Stimulated activated CD4-positive, alpha-beta T cell treated with anti-CD3 and anti-CD28 coated beads, Interleukin-4, amount 100 ng/mL, for 1 hour (primary cell): ENCODE measurements at places on chromosomes 1 and 21.

DNA sequence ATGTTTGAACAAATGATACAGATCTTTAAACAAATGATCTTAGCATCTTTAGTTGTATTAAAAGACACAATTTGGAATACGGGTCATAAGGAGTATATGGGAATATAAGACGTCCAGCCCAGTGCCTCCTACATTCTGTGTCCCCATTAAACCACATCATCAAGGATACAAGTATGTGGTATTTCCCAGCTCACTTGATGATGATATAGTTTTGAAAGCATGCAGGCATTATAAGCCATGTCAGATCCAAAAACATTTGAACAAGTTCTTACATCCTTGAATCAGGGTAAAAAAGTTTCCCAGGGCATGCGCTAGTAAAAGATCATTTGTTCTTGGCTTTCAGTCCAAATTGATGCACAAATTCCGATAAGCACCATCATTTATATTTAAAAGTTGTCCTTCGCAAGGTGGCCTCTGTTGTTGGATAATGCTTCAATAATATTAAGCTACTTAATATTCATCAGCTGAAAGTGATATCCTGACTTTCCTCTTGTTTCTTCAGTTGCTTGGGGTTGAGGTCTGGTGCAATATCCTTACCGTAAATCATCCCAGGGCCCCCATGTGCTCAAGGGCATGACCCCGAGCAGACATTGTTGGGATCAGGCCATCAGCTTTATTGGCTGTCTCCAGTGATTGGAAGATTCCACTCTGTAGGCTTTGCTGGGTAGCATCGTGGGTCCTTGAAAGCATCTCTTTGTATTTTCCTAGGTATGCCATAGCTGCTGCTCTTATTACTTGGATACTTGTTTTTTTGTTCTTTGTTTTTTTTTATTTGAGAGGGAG, 61.8 kb downstream of the CENPF start:
- DNase-seq: no peak

DNA sequence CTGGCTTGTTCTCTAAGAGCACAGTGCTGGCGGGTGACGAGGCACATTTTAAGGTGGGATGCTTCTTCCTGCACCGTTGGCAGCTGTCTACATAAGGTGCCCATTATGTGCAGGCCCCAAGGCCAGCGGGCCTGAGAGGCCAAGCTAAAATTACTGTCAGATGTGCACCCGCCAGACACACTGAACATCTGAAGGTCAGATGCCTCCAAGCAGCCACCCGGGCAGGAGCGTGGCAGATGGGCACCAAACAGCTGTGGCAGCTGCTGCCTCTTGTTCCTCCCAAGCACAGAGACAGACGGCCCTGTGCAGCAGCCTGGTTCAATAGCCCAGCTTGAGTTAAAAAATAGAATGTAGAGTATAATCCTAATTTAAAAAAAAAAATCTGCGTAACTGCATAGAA, 211.9 kb upstream of the EDN2 start:
- no peak for DNase-seq

- DNase-seq: no peak
Measured at GRCh38 chr1:98675282-98675681, 13.8 kb downstream of the SNX7 start.

DNA sequence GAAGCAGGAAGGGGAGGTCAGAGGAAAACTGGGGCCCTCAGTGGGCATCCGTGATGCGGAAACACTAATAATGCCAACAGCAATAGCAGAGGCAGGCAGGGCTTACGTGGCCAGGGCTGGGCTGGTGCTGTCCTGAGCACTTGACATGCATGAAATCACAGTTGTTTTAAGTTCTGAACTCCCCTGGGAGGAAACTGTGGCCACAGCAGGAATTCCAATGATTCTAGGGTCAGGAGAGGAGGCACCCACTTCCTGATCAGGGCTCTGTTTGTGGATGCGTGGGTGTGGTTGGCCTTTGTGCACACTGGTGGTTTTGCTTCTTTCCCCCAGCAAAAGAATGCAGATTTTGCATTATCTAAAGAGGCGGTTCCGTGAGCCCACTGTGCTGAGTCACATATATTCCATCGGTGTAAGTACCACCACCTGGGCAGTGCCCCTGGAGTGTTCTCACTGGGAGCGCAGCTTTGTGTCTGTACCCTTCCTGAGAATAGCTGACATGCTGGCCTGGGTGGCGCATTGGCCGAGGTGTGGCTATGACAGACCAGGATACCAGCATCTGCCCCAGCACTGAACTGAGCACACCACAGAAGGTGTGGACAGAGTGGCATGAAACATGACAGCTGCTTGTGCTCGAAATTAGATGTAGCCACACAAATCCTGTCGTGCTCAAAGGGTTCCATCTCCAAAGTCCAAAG, 71.0 kb downstream of the PDE9A start:
- DNase-seq: no peak

DNA sequence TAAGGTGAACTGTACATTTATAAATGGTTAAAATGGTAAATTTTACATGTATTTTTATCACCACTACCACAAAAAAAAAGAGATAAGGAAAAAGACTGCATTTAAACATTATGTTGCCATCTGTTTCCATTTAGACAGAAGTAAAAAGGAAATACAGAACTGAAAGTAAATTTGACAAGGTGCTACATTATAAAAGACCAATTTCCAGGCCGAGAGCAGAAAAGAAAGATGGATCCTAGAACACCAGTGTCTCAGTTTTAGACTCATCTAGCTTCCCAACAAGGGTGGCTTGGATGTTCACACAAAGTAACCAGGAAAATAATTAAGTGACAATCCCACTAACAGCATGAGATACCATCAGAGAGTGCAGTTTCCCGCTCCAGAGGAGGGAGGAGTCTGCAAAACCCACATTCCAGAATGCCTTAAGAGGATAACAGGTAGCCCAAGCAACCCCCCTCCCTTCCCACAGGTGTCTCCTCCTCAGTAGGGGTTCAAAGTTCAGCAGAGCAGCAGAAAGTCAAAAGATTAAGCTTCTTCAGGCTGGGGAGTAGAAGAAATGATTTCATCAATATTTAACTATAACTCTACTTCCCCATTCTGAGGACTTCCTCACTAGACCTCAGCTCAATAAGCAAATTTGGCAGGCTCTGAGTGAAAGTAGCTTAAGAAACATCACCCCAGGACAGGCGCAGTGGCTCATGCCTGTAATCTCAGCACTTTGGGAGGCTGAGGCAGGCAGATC, 11.8 kb downstream of the TPM3 start:
- DNase-seq: no peak

GRCh38 chr1:99674115-99675064, 28.5 kb downstream of the PALMD start:
- no peak for DNase-seq

DNA sequence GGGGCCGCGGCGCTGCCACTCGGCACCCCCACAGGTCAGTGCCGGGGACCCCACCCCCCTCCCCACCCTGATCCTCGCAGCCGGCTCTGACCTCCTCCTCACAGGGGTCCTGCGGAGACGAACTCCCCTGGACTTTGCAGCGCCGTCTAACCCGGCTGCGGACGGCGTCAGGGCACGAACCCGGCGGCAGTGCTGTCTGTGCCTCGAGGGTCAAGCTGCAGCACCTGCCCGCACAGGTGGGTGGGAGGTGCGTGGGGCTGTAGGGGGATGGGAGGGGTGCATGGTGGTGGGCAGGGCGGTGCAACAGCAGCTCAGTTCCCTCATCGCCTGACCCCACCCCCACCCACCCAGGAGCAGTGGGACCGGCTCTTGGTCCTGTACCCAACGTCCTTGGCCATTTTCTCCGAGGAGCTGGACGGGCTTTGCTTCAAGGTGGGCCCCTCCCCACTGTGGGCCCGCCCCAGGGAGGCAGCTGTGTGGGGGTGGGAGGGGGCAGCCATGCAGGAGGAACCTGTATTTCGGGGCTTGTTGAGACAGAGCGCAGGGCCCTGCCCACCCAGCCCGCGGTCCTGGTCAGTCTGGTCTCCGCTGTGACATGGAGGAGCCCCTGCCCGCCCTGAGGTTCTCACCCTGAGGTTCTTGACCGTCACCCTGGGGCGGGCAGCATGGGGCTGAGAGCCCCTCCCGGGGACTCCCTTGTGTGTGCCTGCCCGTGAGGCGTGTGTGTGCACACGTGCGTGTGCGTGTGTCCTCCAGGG, 4.9 kb downstream of the PLEKHN1 start:
- DNase-seq: no peak

DNA sequence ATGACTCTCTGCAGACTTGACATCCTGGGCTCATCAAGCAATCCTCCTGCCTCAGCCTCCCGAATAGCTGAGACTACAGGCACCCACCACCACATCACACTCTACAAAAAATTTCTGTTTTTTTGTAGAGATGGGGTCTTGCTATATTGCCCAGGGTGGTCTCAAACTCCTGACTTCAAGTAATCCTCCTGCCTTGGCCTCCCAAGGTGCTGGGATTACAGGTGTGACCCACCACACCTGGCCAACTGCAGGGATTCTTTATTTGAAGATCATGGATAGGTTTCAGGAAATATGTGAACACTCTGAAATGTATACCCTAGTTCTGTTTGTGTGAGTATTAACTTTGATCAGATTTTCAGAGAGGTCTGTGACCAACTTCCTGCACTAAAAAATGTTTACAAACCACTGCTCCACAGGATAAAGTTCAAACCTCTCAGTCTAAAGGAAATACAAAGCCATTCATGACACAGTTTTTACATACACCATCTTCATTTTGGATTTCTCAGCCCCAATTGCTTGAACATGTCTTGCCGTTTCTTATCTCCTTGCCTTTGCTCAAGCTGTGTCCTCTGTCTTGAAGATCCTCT, 252.3 kb upstream of the FGGY start:
- no peak for DNase-seq

- no peak for DNase-seq
Measured at GRCh38 chr1:203114202-203114601, 13.3 kb upstream of the ADORA1 start.

DNA sequence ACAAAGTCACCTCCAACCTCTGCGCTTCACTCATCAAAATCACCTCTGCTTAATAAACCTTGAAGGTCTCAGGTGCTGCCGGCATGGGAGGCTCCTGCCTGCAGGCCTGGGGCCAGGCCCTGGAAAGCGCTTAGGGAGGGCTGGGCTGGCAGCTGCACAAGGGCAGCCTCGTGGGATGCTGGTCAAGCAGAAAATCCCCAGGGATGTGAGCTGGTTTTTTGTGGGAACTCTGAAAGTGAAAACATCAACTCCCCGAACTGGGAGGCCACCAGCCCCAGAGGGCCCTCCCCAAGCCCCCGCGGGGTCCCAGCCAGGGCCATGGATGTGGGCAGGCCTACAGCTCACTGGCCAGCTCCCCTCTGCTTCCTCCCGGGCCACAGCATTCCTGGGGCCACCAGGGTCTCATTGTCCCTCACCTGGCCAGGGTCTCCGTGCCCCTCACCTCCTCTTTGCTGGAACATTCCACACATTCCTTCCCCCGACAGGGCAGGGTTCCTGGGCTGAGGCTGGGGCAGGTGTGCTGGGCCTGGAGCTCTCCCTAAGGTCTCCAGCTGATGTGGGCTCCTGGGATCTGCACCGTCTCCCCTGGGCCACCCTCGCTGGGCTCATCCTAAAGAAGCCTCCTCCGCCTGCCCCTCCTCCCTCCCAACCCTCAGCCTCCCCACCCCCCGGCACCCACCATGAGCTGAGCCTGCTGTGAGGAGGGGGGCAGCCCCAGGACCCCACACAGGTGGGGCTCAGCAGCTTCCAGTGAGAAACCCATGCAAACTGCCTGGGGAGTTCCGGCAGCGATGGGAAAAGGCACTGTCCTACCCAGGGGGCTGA, 36.0 kb upstream of the POFUT2 start:
- no peak for DNase-seq
